ENCODE measurements at places on chromosomes 16 and 17.

DNA sequence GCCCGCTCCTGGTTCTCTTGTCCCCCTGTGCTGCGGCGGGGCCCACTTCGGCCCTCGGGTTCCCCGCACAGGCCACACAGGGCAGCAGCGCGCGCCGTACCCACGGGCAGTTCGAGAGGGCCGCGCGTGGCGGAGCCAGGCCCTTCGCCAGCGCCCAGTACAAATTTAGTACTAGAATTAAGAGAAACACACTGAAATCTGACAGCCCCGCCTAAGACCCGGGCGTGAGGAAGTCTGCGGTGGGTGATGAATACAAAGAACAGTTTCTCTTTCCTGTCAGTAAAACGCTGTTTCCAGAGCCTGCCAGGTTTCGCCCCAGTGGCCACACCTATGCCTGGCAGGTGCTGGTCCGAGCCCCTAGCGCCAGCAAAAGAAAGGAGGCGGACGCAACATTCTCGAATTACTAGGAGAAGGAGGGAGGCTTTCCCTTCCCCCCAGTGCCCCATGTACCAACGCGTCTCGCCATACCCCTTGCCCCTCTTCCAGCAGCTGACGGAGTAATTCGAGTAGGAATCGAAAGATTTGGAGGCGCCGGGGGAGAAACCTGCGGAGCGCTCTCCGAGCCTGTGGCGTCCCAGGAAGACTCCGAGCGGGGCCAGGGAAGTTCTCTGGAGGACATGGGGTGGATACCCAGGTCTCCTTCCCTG, 591 bp upstream of the SLFN5 start:
- no peak for DNase-seq

GRCh38 chr16:10868596-10869469, 8.2 kb upstream of the CIITA start:
- DNase-seq, result no peak

- no peak for DNase-seq
These were observed 5.1 kb downstream of the COPS3 start for GRCh38 chr17:17275971-17276370.

DNA sequence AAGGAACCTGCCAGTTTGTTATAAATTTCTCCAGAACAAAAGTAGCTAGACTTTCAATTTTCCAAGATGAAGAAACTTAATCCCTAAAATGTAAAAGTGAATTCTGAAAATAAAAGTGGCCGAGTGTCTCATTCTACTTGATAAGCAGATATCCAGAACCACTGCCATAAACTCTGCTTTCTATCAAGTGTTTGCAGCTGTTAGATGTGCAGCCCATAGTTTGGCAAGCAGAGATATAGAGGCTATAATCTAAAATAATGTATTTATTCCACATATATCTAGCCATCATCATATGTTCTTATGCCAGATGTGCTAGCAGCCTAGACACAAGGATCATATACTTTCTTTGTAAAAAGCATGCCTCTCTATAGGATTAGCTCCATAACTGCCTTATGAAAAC, 14.7 kb upstream of the FBXL20 start:
- no peak for DNase-seq

All from SHP77 treated with DMSO at 0.1 percent for 48 hours (cell line).